ENCODE measurements at places on chromosomes 11 and 22.

DNA sequence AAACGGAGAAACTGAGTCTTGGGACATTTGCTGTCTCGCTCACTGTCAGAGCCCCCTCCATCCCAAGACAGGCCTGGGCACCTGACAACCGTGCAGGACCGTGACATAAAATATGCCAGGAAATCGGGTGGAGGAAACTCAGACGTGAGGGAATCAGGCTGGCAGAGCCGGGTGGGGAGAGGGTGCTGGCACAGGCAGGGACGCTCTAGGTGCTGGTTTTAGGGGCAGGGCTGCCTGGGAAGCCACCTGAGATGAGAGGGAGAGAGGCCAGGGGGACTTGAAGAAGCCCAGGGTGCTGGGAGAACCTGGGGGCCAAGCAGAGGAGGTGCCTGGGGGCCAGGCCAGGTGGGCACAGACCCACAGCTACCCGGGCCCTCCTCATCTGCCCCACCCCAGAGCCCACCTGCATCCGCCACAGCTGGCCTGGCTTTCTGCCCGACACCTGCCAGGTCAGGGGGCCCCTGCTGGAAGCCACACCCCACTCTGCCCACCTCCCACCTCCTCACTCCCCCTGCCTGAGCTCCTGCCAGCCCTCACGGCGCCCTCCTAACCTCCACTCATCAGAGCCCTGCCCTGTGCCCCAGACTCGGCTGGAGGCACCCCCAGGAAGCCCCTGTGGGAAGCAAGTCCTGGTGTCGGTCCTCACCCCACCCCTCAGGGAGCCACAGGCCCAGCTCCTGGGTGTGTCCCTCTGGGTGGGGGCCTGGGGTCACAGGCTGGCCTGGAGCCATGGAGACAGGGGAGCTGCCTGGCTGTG, 27.3 kb upstream of the MUC5AC start:
- DNase-seq = no peak

DNA sequence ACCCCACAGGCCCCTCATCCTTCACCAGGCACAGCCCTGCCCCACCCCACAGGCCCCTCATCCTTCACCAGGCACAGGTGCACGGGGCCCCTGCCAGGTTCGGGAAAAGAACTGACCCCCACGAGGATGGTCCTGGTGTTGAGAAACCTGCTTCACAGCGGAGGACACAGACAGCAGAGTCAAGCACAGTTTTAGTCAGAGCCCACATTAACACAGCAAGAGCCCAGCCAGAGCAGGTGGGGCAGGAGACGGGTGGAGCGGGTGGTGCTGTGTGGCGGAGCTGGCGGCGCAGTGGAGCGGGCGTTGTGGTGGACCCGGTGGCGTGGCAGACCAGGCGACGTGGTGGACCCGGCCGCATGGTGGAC, 1085.5 kb downstream of the BRD1 start:
- no peak for DNase-seq

- DNase-seq = no peak
Observed at GRCh38 chr11:133576351-133576750, 44.0 kb upstream of the OPCML start.

DNA sequence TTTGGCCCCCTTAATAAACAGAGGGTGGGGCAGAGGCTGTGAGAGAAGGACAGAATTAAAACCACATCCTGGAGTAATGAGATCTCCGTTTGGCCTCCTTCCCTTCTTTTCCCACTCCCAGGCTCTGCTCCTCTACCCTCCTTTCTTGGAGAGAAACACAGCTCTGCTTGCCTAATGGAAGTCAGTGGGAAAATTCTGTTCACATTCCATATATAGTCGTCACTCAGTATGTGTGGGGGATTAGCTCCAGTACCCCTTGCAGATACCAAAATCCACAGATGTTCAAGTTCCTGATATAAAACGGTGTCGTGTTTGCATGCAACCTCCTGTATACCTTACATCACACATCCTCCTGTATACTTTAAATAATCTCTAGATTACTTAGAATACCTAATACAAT, 37.6 kb upstream of the THY1 start:
- DNase-seq = no peak

Measured in SIG-M5 (cell line).